ENCODE measurements at places on chromosomes 12 and 14.

GRCh38 chr14:21162081-21162480, 6.2 kb upstream of the OR5AU1 start:
- no peak for DNase-seq

GRCh38 chr12:67358781-67359338, 89.7 kb downstream of the CAND1 start:
- peak; percentile 78 for DNase-seq

DNA sequence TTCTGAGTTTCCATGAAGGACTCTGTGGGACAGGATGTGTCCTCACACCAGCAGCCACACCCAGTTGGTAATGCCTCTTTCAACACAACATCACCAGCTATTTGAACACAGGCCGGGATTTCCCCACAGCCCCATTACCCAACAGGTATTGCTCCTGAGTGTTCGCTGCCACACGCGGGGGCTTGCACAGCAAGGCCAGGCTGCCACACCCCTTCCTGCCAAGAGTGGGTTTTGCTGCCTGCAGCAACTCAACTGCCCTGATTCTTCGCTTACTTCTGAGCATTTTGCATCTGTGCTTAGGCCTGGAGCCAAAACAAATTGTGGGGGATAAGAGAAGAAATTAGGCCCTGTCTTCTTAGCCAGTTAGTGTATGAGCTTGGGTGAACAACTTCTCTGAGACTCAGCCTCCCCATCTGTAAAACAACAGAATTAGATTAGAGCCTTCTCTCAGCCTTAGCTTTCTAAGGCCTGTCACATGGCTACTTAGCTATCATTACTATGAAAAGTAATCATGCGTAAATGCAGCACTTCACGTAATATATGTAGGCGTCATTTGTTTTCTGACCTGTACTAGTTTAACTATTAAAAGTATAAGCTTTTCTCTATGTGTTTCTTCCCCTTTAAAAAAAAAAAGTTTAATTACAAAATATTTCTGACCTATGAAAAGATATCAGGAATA, 20.0 kb downstream of the CKAP4 start:
- DNase-seq, result no peak

- DNase-seq, result no peak
Measured at GRCh38 chr12:12022306-12022936, 48.3 kb upstream of the BCL2L14 start.

GRCh38 chr14:24042746-24043145, 9.1 kb upstream of the CARMIL3 start:
- DNase-seq, result no peak

DNA sequence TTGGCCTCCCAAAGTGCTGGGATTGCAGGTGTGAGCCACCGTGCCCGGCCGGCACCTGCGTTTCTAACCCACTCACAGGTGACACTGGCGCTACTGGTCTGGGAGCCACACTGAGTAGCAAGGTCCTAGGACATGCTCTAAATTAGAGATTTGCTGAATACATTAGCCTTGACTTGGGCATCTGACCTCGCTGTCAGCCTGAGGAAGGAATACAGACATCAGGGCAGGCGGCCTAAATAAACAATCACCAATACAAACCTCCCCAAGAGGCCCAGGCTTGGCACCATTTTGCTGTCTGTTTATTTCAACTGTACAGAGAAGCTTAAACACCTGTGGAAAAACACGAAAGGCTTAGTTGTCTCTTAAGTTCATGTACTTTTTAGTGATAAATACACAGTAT, 27.5 kb downstream of the P2RX4 start:
- DNase-seq, result no peak

GRCh38 chr12:117470804-117471203, 109.4 kb upstream of the NOS1 start:
- DNase-seq, result no peak

DNA sequence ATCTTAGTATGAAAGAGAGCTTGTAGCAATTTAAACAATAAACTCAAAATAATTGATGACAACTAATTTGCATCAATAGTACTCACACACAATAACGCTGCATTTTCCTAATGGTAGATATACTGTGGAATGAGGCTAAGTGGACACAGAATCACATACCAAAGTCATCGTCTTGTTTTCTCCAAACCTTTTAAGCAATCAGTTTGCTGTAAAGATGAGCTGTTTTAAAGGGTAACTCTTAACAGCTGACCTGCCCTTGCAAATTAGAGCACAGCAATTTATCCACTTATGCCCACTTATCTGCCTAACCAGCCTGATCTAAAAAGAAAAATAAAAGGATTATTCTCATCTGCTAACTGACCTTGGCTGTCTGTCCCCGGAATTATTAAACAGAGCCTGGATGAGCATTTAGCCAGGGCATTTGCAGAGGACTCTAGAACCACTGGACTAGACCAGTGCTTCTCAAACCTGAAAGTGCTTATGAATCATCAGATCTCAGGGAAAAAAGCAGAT, 174.3 kb upstream of the BCL2L14 start:
- DNase-seq, result no peak

DNA sequence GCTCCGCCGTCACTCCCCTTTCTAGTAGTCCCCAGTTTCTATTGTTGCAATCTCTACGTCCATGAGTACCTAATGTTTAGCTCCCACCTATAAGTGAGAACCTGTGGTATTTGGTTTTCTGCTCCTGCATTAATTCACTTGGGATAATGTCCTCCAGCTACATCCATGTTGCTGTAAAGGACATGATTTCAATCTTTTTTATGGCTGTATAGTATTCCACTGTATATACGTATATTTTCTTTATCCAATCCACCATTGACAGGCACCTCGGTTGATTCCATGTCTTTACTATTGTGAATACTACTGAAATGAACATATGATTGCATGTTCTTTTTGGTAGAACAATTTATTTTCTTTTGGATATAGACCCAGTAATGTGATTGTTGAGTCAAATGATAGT, 114.7 kb downstream of the ANKS1B start:
- no peak for DNase-seq

DNA sequence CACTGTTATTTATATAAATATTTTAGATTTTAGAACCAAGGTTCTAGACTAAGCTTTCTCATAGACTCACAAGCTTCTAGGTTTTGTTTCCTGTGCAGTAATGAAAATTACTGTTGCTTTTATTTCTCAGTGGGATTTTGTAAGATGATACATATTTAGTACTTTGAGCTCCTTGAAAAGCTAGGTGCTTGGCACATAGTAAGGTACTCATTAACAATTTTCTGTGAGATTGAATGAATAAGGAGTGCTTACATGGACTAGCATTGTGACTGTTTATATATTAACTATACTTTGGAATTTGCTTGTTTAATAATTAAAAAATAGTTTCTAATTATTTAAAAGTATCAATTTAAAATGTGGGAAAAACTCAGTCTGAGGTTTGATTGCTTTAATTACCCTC, 85.7 kb downstream of the MIA2 start:
- no peak for DNase-seq

DNA sequence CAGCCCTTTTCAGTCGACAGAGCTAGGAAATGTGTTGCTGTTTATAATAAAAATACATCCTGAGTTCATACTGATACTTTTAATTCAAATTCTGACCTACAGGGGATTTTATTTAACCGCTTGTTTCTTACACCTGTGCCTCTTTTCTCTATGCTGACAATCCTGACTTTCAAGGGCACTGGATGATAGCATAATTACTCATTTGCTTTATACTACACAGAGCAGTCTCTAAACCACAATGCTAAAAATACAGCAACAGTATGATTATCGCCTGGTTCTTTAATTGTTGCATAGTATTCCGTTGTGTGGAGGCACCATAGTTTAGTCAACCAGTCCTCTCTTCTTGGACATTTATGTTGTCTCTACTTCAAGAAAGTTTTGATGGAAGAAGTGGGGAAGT, 372.9 kb downstream of the DPF3 start:
- no peak for DNase-seq

DNA sequence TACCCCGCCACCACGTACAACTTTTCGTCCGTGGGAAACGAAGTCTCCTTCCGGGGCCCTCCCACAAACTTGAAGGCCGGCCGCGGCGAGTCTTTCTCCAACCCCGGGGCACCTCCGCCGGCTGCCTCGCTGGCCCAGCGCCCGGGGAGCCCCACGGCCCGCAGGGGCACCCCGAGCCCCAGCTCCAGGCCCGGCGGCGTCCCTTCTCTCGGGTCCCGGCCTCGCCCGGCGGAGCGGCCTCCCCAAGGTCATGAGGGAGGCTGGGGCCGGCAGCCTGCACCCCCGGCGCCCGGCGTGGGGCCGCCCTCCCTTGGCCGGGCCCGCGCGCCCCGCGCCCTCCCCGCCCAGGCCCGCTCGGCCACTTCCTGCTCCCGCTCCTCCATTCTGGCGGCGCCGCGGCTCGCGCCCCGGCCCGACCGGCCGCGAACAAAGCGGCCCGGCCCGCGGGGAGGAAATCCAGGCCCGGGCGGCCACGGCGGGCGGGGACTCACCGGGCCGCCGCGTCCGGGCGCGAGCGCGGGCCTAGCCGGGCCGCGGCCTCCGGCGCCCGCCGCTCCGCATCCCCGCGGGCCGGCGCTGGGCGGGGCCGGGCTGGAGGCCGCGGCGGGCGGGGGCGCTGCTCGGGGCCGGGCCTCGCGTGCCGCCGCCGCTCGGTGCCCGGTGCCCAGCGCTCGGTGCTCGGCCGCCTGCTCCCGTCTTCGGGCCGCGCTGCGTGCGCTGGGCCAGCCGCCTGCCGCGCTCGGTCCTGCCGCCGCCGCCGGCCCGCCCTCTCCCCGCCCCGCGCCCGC, at the start of gene AKT1:
TSS of gene AKT1 (minus strand) at position 756 of the 788 bp plus-strand sequence. CDS start 3,105 bp downstream, outside the sequence.
- no peak for DNase-seq

DNA sequence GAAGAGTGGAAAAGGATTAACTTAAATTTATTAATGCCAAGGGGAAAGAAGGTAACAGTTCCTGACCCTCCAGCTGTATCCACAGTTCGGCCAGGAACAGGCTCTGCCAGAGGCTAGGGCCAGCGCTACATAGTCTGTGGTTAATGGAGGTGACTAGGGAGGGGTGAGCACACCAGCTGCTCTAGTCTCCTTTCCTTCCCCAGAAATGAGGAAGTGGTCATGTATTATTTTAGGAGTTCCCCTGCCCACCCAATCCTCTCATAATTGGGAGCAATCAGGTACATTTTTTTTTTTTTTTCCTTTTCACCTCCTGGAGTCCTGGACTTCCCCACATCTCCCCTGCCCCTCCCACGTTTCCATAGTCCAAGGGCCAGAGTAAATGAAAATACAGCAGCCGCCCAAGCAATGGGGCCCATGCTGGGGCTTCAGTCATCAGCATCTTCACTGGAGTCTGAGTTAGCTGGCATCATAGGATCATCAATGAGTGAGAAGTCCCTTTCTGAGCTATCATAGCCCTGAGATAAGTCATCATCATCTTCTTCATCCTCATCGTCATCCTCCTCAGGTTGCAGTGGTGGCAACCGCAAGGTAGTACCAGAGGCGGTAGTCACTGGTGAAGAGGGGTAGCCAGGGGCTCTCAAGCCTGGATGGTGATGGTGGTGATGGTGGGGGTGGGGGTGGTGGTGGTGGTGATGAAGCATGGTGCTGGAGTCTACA, 1.5 kb upstream of the SUPT16H start:
- no peak for DNase-seq

- DNase-seq, result no peak
Measured at GRCh38 chr12:131103669-131104462, 150.2 kb downstream of the ADGRD1 start.

- no peak for DNase-seq
Measured at GRCh38 chr12:27185234-27186021, 58.7 kb upstream of the STK38L start.

DNA sequence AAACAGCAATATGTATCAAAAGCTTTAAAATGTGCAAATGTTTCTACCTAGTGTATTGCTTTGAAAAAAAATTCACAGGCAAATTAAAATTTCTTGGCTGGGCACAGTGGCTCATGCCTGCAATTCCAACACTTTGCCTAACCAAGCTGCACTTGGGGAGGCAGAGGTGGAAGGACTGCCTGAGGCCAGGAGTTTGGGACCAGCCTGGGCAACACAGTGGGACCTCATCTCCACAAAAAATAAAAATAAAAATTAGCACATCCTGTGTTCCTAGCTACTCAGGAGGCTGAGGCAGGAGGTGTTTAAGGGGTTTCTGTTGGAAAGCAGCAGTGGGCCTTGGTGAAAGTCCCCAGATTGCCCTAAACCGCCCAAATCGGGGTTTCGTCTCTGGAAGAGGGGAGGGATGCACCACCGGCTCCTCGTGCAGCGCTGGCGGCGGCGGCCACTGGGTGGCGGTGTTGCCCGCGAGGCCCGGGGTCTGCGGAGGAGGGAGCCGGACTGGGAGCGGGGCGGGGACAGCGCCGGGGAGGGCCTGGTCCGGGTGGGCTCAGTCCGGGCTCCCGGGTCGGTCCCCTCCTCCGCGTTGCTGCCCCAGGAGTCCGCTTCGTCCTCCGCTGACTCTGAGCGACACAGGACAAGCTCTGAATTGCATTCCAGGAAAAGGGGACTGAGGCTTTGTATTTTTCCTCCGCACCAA, 265.6 kb downstream of the AACS start:
- DNase-seq, result no peak

GRCh38 chr14:35046751-35047536, 872 bp downstream of the FAM177A1 start:
- DNase-seq, result no peak

DNA sequence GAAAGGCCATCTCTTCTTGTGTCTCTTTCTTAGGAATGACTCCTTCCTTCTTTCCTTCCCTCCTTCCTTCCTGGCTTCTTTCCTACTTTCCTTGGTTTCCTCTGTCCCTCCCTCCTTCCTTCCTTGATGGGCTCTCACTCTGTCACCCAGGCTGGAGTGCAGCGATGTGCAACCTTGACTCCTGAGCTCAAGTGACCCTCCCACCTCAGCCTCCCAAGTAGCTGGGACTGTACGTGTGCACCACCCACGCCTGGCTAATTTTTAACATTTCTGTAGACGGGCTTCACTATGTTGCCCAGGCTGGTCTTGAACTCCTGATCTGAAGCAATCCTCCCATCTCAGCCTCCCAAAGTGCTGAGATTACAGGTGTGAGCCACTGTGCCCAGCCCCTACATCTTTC, 10.9 kb upstream of the P2RX7 start:
- DNase-seq, result no peak

- DNase-seq, result no peak
Measured at GRCh38 chr12:57896434-57897201, 44.7 kb upstream of the ATP23 start.

- DNase-seq, result no peak
Measured at GRCh38 chr12:53956251-53956887, 1.7 kb downstream of the HOXC12 start.

DNA sequence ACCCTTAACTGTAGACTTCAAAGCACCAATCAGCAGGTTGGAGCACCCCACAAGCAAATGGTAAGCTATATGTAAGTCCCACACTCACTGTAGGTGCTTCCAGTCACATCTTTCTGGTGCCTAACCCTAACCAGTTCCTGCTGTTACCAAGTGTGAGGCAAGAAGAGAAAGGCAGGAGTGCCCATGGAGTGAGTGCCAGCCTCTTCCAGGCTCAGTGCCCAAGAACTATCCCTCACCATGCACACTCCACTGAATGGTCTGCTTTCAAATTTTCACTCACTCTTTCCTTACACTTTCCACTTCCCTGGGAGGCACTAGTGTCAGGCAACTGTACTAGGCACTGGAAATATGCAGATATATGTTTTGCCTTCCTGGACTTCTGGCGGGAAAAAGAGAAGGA, 62.2 kb upstream of the ZDHHC17 start:
- DNase-seq, result no peak

Data from brain pericyte (primary cell).